ENCODE measurements at places on chromosomes 13 and 19.
A peak's percentile ranks its signal among the peaks of the same experiment; 100 is the strongest.

- DNase-seq = no peak
Measured at GRCh38 chr19:19444681-19445155, 39.2 kb downstream of the GATAD2A start.

DNA sequence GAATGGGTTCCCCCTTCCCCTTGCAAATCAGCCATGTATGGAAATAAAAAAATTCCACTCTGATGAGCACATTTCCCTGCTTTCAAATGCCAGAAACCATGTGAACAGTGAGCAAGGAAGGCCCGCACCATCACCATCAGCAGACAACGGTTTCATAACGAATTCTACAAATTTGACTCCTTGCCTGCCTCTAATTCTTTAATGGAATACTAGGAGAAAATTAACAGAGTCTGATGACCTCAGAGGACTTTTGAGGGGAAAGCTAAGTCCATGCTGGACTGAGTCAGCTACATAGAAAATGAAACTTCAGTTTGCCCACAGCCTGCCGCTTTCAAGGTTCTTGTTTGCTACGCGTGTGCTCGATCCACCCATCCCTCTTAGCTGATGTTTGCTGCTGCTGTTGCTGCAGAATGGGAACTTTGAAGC lies 46.7 kb upstream of the KL start:
- DNase-seq = no peak

- DNase-seq = no peak
Measured at GRCh38 chr13:79654520-79654919, 173.6 kb downstream of the NDFIP2 start.

- peak; percentile 79 for DNase-seq
Measured at GRCh38 chr19:48325265-48325910, at the start of gene EMP3. Gene EMP3 (plus strand): TSS chr19:48325552. CDS start chr19:48326845, 1,293 bp downstream.

DNA sequence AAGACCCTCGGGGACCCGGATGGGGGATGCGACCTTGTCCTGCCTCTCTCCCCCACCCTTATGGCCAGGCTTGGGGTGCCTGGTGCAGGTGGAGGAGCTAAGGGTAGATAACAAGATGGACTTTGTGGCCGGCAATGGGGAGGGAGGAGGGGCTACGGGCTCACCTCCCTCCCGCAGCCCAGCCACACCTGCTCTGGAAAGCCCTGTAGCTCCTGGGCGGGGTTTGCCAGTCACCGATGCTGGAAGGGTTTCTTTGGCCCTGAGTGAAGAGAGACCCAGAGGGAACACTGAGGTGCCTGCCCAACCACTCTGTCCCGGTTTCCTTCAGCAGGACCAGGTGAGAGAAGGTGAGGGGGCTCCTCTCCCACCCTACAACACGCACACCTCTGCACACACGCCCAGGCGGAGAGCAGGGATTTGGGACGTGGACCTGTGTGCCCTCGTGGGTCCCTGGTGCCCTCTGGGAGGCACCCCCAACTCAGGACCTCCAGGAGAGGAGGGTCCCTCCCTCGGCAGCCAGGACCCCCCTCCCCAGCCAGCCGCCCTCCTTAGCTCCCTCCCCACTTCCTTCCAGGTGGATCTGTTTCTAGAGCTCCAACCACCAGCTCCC lies at the start of gene FUT2:
Gene FUT2, plus strand, starts transcription at position 229 of the 610 bp plus-strand sequence. CDS start 6,986 bp downstream, outside the sequence.
- no peak for DNase-seq
